AG08396 (cell line): ENCODE measurements at places on chromosomes 2 and 18.
A peak's percentile ranks its signal among the peaks of the same experiment; 100 is the strongest.

DNA sequence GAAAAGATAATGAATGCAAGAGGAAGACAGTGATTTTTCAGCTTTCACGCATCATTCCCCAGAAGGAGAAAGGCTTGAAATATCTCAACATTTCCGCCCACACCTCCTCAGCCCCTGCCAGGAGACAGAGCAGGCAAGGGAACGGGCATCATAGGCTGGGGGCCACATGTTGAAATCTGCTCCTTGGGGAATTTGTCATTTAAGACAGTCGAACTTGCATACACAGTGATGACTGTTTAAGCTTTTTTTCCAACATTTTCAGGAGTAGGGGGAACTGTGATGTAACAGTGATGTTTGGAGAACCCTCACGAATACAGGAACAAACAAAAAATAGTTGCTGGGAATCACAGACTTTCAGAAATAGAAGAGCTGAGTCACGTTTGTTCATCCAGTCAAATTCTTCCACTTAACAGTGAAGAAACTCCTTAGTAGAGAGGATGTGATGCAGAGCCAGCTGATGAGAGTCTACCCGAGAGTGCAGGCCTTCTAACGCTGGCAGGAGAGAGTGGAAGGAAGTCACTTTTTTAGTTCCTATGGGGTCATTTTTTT lies 266.8 kb downstream of the ALPK2 start:
- peak; percentile 79 for DNase-seq

GRCh38 chr2:3257166-3257565 lies 120.5 kb downstream of the EIPR1 start:
- DNase-seq = no peak

- DNase-seq = no peak
Measured at GRCh38 chr2:186058614-186059013, 320.0 kb downstream of the FSIP2 start.

GRCh38 chr2:38601463-38602135 lies 1.1 kb downstream of the HNRNPLL start:
- DNase-seq = no peak

- DNase-seq = no peak
Measured at GRCh38 chr2:32760628-32761027, 132.8 kb downstream of the TTC27 start.

- DNase-seq = no peak
Measured at GRCh38 chr2:199455210-199455544, 2.6 kb downstream of the SATB2 start.

DNA sequence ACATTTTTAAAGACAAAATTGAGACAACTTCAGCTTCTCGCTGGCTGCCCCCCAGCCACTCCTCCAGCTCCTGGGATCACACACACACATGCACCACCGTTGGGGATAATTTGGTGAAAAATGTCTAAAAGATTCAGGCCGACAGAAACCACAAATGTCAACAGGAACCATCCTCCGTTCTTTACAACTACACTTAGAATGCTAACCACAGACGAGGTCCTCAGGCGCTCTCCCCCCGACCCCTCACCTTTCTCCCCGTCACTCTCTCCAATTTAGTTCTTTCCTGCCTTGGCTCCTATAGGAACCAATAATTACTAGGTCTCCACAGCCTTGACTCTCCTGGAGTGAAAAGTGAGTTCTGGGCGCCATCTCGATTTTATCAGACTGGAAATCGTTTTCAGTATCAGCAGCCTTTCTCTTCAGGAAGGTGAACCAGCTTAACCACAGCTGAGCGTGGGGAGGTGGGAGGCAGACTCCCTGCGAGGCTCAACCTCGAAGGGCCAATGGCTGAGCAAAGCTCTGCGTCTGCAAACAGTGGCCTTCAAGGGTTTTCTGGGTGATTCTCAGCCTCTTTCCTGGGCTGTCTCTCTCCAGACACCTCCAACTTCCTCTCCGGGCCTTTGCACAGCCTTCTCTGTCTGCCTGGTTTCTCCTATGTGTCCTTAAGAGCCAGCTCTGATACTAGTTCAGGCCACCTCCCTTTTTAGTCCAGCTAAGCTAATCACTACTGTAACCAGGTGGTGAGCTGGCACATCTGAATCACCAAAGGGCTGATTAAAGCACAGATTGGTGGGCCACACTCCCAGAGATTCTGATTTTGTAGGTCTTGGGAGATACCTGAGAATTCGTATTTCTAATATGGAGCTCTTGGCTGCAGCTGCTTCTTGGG lies 115.7 kb upstream of the COPS8 start:
- DNase-seq = no peak
